ENCODE measurements at places on chromosomes 4 and X.

DNA sequence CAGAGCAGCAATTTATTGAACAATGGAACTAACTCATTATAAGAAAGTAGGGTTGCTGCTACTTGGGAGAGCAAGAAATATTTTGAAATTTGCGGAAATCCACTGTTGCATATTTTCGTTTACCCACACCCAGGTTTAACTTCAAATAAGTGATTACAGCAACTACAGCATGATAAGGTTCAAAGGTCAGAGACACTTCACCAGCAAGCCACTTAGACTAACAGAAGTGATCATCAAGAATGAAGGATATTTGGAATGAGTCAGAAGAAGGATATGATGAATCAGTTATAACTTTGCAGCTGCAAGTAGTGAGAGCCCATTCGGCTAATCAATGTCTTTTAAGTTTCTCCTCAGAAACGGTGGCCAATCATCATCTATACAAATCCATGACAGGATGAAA lies 199.3 kb downstream of the TMA16 start:
- no peak for DNase-seq

DNA sequence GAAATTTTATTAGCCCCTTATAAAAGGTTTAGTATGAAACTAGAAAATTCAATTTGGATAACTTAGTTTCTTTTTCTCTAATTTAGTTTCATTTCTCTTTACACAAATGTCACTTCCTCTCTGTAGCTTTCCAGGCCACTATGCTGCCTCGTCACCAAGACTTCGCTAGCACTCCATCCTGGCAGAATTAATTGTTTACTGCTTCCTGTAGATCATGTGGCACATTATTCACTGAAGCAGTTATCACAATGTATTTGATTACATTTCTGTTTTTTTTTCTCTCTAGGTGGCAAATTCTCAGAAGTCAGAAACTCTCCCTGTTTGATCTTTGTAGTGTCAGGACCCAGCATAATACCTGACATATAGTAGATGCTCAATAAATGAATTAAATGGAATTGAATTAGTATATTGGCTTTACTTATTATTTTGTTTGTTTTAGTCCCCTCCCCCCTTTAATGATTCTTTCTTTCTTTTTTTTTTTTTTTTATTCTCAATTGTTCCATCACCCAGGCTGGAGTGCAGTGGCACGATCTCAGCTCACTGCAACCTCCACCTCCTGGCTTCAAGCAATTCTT lies 9.3 kb upstream of the SAT1 start:
- no peak for DNase-seq

DNA sequence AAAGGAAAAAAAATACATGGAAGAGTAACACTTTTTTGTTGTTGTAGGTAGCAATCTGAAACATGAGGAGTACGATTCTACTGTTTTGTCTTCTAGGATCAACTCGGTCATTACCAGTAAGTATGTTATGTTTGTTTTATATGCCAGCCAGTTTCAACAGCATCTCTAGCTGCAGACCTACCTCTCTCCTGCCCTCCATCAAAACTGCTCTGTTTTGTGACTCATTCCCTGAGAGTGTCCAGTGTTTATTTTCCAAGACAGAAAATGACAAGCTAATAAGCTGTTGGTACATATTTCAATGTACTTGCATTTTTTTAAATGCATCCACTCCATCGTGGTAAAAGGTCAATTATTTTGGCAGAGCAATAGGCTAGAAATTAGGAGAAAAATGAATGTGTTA lies 347 bp downstream of the AMTN start:
- no peak for DNase-seq

DNA sequence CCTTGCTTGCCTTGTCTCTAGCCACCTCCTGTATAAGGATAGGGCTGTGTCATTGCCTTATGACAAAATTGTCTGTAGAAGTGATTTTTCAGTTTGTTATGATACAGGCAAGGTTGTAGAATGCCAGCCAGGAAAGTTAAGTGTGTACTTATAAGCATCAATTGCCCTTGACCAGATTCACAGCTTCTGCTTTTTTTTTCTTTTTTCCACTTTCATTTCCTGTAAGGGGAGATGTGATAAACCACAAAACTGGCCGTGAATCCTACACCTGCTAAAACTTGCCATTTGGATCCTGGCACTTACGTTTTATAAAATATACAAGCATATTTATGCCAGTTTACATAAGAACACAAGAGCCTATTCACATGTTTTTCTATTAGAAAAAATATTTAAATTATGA lies 35.0 kb upstream of the BMPR1B start:
- no peak for DNase-seq

GRCh38 chr4:98518559-98519267 lies 139.7 kb downstream of the TSPAN5 start:
- no peak for DNase-seq

- no peak for DNase-seq
Measured at GRCh38 chr4:140374130-140374477, 658 bp downstream of the SCOC start.

GRCh38 chr4:7886007-7886973 lies 53.4 kb downstream of the AFAP1 start:
- DNase-seq: no peak

- no peak for DNase-seq
Measured at GRCh38 chrX:111874241-111874640, 1.7 kb upstream of the TRPC5OS start.

GRCh38 chrX:48458711-48459110 lies 11.3 kb downstream of the SLC38A5 start:
- no peak for DNase-seq

DNA sequence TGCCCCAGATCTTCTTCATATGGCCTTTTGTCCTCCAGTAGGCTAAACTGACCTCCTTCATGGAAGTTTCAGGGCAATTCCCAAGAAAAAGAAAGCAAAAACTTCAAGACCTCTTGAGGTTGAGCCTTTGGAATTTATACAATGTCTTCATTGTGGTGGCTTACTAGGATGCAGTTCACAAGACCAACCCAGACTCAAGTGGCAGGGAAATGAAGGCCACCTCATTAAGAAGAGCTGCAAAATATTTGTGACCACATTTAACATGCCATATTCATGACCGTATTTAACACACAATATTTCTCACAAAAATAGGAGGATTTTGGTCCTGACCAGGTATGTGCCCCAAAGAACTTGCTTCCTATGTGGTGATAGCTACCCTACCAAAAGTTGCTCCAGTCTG lies 605.5 kb upstream of the PITX2 start:
- DNase-seq: no peak

DNA sequence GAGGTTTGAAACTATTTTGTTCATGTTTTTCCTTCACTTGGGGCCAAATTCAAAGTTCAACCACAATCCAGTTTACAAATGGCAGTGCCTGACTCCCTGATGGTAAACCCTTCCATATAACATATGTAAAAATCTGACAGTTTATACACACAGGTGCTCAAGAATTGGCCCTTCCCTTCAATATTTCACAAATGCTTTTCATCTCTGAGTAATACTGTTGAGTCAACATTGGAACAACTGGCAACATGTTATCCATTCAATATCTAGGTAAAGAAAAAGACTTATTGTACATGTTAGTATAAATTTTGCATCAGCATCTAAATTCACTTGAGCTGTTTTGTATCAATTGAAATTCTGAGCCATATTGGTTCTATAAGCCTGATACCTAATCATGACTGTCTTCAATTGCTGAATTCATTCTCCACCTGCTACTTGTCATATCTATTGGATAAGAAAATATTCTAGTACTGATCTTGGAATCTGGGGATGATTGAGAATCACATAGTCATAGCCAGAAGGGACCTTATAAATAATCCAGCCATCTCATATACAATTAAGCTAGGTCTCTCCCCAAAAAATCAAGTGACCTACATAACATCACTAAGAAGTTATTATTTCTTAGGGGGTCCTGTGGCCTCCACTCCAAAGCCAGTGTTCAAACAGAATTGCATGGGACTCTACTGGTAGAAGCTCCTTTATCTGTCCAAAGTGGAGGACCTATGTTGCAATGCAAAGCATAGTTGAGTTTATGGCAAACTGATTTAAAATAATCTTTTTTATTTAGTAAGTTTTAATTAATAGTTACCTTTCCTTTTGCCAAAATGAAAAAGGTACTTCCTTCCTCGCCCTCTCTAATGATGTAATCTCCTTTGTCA lies 61.9 kb downstream of the PRKG2 start:
- no peak for DNase-seq

GRCh38 chr4:2825740-2826139 lies 17.9 kb upstream of the ADD1 start:
- DNase-seq: no peak

GRCh38 chr4:163485589-163485988 lies 8.9 kb upstream of the TMA16 start:
- DNase-seq: no peak

DNA sequence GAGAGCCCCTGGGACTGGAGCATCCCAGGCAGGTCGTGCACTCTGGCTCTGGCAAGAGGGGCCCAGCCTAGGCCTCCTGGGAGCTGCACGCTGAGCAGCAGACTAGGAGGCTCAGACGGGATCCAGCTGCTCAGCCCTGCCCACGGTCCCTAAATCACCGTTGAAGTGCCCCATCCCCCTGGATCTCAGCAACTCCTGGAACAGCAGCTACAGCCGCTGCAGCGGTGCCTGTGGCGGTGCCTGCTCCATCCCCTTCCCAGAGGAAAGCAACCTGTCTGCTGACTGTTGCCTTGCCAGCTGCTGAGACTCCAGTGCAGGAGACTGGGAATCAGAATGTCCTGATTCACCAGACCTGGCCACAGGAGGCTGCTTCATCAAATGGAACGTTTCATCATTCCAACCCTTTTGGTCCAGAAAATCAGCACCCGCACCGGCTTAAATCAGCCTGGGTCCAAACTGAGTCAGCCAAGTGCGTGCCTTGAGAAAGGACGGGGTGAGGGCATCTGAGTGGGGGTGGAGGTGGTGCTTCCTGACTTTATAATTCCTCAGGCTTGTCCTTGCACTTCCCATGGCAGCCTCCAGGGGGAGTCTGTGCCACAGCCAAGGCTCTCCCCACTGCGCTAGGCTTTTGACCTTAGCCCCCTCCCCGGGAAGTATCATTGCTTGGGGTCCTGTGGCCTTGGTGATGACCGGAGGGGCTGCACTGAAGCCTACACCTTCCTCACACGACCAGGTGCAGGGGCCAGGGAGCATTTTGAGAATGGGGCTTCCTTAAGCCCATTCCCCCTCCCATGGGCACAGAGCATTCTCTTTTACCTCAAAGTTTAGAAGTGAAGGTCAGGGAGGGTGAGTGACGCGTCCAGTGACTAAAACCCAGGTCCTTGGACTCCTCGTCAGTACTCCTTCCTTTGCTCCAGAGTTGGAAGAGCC lies 6.5 kb downstream of the ZNF185 start:
- no peak for DNase-seq

DNA sequence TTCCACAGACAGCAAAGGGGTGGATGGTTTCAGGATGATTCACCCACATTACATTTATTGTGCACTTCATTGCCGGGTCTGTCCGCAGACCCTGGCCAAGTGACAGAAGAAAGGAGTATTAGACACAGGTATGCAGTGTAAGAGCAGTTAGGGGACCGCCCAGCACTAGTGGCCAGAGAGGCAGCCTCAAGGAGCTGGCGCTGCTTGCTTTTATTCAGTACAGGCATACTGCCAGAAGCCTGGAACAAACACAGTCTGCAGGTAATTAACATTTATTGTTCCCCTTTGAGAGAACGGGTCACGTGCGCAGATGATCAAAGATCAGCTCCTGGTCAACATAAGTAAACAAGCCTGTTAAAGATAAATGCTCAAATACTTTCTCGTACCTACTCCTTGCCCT lies 1639.0 kb upstream of the IGFBP7 start:
- DNase-seq: no peak

DNA sequence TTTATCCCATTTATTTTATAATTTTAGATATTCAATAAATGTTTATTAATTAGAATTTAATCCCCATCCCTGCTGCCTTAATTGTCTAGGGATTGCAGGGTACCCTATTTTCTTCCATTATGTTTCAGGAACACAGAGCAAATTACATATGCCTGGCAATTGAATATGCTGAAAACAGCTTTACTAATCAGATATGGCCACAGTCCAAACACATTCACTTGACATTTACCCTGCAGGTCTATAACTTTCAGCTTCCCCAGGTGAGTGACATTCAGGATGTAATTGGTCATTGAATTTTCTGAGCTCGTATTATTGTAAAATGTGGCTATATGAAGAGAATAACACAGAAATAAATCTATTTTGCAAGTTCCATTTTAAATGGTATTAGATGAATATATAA lies 218.7 kb upstream of the NDST4 start:
- no peak for DNase-seq

- no peak for DNase-seq
Measured at GRCh38 chr4:33931026-33931425, 2313.3 kb downstream of the ARAP2 start.

- no peak for DNase-seq
Measured at GRCh38 chrX:20980426-20980825, 393.8 kb upstream of the CNKSR2 start.

All from C1 segment of cervical spinal cord (tissue), 14 donors.